HAP-1 (cell line): ENCODE measurements at places on chromosomes 4 and X.

DNA sequence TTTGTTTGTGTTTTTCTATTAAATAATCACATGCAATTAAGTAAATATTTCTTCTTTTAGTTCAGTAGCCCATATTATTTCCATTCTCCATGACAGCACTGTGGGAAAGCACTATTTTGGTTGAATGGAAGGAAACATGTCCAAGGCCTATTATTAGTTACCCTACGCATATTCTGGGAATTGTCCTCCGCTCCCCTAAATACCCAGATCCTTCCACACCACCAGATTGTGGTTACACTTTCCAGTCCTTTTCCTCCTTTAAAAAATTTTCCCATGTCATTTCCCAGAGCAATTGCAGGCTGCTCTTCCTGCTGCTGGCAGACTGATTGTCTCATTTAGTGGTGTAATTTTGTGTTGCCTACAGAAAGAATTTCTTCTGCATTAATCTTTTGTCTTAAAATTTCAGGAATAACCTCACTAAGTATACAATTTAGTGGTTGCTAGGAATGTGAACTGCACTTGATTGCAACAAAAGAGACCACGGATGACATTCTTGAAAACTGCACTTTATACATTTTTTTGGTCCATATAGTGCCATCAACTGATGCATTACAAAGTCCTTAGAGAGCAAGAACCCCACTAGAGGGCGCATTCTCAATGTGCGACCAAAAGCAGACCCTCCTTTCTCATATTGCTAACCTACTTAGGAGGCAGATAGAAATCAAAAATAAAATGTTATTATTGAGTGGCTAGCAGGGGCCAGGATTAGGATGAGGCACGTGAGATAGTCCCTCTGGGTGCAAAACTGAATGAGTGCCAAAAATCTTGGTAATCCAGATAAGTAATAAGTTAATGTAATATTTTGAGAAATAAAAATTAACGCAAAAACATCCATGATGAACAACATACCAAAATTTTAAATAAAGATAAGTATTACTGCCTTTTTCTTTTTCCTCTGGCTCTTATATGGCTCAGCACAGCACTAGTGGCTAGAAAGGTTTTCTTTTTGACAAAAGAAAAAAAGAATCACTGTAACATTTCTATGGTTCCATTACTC lies 98.8 kb upstream of the IQCM start:
- DNase-seq, result peak; percentile 64

DNA sequence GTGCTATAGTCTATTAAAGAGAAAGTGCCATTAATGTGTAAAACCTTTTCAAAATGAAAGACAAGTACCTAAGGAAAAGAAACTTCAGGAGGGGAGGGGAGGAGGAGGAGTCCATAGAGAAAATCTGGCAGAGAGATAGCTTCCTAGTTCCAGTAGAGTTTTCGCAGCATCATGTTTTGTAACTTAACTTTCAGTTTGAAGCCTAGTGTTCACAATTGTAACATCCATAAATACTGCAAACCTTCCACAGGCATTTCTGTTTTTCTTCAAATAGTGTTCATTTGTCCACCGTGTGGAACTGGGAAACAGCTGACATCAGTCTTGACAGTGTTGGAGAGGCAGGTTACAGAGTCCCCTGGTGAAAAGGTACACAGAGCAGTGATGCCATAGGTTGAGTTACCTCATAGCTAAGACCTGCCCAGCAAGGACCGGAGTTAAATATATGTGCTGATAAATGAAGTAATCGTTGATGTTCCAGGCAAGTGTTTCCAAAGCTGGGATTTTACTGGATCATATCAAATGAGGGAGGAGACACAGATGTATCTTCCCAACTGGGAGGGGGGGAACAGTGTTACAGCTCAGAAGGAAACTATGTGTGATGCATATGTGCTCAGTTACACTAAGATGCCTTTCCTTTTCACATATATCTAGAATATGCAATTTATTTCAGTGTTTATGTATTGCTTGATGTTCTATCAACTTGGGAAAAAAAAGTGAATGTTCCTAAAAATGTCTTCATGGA lies 369.5 kb upstream of the FAM241A start:
- no peak for DNase-seq

DNA sequence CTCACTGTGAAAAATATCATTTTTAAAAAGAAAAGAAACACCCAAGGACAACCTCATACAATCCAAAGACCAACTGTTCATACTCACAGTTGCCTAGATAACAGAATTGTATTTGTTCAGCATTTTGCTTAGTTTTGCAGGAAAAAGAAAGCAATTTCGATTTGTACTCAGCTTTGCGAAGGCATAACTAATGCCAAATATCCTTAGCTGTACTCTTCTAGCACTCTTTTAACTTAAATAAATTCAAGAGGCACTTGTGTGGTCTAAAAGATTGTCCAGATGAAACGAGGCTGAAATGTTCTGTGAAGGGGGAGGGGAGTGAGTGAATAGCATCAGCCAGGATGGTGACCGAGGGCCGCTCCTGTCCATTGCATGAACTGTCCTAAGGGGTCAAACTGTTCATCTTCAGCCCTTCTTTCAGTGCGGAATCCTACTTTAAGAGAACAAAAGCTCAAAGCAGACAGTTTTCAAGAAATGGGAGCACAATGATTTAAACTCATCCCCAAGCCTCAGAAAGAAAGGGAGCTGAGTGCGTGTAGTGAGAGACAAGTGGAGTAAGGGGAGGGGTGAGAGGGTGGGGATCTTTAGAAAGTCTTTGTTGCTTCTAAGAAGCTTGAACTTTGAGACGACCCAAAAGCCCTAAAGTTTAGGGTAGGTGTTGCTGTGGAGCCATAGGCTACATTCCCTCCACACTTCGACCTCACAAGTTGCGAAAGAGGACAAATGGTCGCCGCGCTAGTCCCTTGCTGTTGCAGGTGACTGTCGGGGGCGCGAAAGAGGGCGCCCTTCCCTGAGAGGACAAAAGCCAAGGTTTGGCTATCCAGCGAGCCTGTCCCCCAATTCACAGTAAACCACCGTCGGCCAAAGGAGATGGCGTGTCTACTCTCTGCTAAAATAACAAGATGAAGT lies 4.0 kb upstream of the NEUROG2 start:
- no peak for DNase-seq

DNA sequence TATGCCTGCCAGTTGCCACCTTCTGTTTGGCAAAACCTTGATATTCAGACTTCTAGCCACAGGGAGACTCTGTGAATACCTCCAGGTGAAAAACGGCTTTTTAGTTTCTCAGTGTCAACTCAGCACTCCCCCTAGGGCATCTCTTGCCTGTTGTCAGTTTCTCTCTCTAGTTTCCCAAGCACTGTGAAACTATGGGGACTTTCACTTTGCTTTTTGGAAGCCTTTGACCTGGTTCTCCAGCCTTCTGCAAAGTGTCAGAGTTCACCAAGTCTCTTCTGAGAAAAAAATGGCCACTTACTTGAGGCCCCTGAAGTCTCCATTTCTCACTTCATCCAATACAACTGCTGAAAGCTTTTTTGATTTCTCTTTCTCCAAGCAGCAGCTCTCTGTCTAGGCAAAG lies 521.5 kb downstream of the INPP4B start:
- no peak for DNase-seq

- DNase-seq, result no peak
Measured at GRCh38 chr4:8738471-8738931, 133.1 kb downstream of the HMX1 start.

DNA sequence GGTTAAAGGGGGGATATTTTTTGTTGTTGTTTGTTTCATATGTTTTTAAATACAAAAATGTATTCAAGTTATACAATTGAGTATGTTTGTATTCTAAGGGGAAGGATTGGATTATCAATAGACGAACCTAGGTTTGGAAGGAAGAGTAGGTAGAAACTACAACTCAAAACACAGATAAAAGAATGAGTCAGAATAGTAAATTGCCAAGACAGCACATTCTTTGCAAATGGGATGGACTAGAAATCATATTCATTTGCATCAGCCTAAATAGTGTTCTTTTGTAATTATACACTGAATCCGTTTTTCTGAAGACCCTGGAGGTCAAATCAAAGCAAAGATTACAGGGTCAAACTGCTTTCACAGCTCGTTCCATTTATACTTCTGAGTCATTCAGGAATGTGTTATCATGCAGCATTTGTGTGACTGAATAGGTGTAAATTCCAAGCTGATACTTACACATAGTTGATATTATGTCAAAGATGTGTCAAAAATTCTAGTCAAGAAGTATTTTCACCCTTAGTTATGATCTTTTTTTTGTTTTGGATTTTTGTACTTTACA lies 273.3 kb upstream of the FAT4 start:
- DNase-seq, result peak; percentile 52

DNA sequence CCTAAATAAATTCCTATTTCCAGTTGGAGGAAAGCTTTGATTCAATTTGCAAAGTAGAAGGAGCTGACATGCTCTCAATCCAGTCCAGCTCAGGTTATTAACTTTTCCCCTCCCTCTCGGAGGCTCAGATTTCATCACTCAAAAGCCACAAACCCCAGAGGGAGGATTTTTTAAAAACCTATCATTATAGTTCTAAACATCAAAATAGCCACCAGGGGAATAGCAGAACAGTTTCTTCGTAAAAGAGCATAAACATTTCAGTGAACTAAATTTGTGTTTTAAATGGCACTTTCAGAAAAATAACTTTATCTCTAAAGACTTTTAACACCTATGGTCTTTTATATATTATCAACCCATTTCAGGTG lies 8.8 kb downstream of the GPRIN3 start:
- DNase-seq, result peak; percentile 44

DNA sequence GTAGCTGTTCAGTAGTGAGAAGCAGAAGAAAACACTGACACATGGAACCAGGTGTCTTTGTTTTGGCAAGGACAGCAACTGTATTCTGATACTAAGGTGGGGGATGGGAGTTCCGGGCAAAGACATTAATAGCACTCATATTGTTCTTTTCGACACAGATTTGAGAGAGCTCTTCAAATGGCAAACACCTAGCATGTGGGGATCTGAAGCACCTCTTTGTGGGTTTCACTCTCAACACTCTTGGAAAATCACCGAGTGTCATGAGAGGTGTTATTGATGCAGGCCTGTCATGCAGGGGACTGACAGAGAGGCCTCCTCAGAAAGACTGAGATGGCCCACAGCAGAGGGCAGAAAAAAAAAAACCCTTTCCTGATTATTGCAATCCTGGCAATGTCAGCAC lies 228.4 kb upstream of the VCX start:
- no peak for DNase-seq

DNA sequence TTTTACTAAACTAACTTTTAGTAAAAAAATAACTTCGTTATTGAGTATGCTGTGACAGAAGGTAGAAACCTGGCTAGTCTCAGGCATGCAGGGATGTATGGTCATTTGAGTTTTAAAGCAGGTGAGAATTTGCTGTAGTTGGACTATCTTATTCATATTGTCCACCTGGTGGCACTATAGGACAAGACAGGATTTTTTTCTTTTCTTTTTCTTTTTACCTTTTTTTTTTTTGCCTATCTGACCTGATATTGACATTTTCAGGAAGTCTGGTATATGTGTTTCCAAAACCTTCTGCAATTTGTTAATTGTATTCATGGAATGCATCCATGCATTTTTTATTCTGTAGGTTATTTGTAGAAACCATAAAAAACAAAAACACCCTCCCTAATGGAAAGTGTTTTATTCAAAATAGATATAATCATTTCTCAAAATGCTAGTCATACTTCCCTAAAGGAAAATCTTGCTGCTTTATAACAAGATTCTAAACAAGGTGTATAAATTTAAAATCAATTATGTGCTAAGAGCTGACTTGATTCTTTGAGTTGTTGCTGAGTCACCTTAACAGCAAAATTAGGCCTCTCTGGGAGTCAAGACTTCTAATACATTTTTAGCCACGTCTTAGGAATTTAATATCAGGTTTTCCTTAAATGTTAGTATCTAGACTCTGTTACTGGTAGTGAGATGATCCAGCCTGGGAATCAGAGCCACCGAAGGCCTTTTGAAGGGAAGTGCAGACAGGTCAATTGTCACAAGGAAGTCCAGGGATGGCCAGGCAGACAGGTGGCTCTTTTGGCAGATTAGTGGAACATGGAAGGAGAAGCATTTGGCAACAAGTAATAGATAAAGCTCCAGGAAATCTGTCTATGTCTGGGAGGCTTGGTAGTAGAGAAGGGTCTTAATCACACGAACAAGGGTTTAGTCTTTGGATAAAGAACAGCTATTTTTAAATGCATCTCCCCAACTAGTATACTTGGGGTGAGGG lies 201.3 kb upstream of the GNPDA2 start:
- peak; percentile 7 for DNase-seq

GRCh38 chr4:11072463-11072862 lies 356.2 kb downstream of the HS3ST1 start:
- DNase-seq, result no peak

DNA sequence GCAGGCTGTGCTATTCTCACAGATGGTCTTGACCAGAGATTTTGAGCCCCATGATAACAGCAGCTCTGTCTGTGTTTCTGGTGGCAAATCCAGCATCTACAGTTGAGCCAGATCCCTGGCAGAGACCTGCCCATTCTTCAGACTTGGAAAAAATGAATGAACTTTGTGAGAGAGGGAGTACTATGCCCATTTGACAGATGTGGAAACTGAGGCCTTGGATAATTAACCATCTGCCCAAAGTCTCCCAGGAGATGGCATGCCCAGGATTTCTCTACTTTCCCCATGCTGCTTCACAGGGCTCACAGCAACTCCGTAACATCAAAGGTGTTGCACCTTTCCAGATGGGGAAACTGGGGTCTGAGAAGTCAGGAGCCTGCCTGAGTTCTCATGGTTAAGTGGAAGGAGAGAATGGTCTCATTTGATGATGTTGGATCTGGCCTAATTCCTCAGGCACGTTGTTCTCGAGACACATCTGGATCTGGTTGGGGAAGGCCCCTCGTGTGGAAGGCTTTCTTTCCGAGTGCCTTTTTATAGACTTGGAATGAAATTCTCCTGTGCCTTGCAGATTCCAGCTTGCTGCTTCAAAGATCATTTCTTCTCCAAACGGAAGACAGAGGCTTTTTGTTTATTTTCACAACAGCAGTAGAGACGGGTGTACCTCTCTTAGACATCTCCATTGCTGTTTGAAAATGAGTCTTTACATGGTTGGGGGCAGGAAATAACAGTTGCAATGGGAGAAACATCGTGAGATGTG lies 73.3 kb upstream of the STX18 start:
- DNase-seq, result no peak

DNA sequence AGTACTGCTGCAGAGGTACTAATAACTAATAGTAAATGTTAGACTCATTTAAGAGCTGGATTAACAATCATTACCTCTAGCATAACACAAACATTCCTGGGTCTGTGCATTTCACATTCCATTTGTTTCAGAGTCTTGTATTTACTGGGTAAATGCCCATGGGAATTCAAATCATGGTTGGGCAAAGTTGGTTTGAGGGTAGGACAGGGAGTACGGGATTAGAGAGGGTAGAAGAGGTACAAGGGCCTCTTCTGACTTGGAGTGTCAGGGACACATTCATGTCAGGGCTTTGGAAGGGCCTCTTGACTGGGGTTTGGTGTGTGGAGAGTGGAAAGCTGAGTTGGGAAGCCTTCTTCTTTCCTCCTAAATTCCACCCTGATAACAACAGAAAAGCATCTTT lies 65.9 kb downstream of the WWC2 start:
- no peak for DNase-seq

- DNase-seq, result no peak
Measured at GRCh38 chrX:13482746-13483541, 86.5 kb upstream of the EGFL6 start.
